ENCODE measurements at places on chromosomes 16 and 17. TPM values are rescaled to one million over a fixed set of nuclear protein-coding genes. Genes with fewer than 3 reads are reported as not detected.

NPEPPS gene
- 122 TPM for polyA plus RNA-seq

HAP1 gene
- 0.17 TPM for polyA plus RNA-seq

KRT25 gene
- polyA plus RNA-seq: not detected

PRAC1 gene
- not detected for polyA plus RNA-seq

ULK2 gene
- polyA plus RNA-seq: 24.5 TPM

ZNF423 gene
- polyA plus RNA-seq: 6.0 TPM

QRICH2 gene
- 1.9 TPM for polyA plus RNA-seq

CNTNAP4 gene
- 0.07 TPM for polyA plus RNA-seq

DRC7 gene
- polyA plus RNA-seq: 0.07 TPM

MYH13 gene
- polyA plus RNA-seq: not detected

- peaks cover 3% of the 10 kb centered on the region for H3K4me1 ChIP-seq
- no peak overlapping the region for H3K4me3 ChIP-seq
- H3K27me3 ChIP-seq: no peaks in the 10 kb centered on the region
- no peak overlapping the region for H3K27ac ChIP-seq
These were observed 95.2 kb downstream of the C16orf78 start for GRCh38 chr16:49468611-49469310.

- DNase-seq: no peak
- H3K27me3 ChIP-seq: no peaks in the 10 kb centered on the region
- no peak overlapping the region for H3K4me3 ChIP-seq
- H3K27ac ChIP-seq: no peak overlapping the region
These were observed 101.0 kb downstream of the SYCE1L start for GRCh38 chr16:77300256-77300655.

DNA sequence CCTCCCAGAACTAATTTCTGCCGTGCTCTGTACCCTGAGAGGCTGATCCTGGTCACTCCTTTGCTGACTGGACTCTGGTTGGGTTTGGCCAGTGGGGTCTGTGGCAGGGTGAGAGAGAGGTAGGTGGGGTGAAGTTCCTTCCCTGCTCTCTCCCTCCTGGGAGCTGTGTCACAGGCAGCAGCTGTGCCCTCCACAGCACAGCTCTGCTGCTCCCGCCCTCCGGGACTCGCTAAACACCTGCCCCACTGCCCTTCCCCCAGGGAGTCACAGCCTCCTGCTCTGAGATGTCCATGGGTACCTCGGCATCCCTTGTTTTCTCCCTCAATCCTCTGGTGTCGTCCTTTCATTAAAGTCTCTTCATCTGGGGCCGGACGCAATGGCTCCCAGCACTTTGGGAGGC, 66.4 kb downstream of the SRCIN1 start:
- no peaks in the 10 kb centered on the region for H3K27me3 ChIP-seq
- no peak overlapping the region for H3K27ac ChIP-seq
- H3K36me3 ChIP-seq: no peaks in the 10 kb centered on the region

DNA sequence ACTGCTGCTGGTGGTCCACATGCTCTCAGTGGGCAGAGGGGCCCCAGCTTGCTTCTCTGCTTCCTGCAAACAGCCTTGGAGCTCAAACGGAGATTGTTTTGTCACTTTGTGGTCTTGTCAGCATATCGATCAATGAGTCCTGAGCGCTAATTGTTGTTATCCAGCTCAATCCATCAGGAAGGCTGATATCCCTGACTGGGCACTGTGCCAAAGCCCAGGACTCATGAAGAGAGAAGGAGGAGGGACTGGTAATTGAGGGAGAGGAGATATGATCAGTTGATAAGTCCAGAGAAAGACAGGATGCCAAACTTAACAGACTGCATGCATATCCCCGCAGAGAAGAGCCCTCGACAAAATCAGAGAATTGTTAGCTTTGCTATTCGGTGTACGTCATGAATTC, 58.6 kb upstream of the DNAH9 start:
- no peak for DNase-seq
- H3K27me3 ChIP-seq: no peaks in the 10 kb centered on the region
- H3K4me3 ChIP-seq: no peak overlapping the region
- no peaks in the 10 kb centered on the region for H3K36me3 ChIP-seq

- H3K36me3 ChIP-seq: no peaks in the 10 kb centered on the region
- peaks cover 7% of the 10 kb centered on the region for H3K4me1 ChIP-seq
- no peaks in the 10 kb centered on the region for H3K27me3 ChIP-seq
- no peak overlapping the region for H3K4me3 ChIP-seq
- no peak overlapping the region for H3K27ac ChIP-seq
- no peak for DNase-seq
These were observed 14.4 kb downstream of the SNN start for GRCh38 chr16:11682655-11683096.

DNA sequence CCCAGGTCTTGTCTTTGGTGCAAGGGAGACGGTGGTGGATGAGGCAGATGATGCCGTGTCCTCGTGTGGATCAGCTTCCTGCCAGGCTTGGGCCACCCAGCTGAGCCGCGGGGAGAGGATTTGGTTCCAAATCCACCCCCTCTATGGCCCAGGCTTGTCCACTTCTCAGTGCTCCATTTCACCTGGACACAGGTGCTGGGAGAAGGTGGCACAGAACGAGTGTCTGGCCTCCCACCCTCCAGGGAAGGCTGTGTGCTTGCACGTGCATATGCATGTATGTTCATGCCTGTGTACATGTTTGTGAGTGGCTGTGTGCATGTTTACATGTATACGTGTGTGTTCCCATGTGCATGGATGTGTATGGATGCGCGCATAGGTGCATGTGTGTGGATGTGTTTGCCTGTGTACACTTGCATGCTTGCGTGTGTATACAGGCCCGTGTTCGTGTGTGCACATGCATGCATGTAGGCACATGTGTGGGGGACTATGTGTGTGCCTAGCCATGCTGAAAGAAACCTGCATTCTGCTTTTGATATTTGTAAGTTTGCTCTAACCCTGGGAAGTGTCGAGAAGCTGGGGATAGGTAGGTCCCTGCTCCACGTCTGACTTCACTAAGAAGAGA, 196.3 kb downstream of the IRF8 start:
- no peaks in the 10 kb centered on the region for H3K4me1 ChIP-seq
- DNase-seq: no peak
- H3K36me3 ChIP-seq: no peaks in the 10 kb centered on the region
- H3K27me3 ChIP-seq: no peaks in the 10 kb centered on the region
- no peak overlapping the region for H3K4me3 ChIP-seq

DNA sequence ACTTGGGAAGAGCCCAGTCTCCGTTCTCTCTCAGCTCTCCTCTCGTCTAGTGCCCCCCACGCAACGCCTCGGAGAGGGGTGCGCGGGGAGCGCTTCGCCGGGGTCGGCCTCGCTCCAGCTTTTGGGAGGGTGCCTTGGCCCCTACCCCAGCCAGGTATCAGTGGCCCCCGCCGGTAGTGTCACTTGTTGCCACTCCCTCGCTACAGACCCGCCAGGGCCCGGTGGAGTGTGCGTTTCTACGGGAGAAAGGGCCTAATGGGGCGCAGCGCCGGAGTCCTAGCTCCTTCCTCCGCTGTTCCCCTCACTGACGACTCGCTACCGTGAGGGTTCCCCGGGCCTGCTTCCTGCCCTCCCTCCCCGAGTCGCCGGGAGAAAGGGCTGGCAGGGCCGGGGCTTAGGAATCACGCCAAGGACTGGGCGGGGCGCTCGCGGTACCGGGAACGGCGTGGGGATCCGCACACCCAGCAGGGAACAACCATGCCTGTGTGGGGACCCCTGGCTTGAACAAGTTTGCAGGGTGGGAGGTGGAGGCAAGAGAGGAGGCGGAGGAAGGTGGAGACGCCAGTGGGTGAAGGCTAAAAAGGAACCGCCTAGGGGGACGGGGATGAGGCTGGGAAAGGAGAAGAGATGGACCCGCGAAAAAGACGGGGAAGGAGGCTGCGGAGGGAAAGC, 997 bp upstream of the CDH11 start:
- no peaks in the 10 kb centered on the region for H3K36me3 ChIP-seq
- H3K27ac ChIP-seq: peak overlapping the region; percentile 91
- DNase-seq: peak; percentile 91
- no peaks in the 10 kb centered on the region for H3K27me3 ChIP-seq
- no peaks in the 10 kb centered on the region for H3K4me1 ChIP-seq

GRCh38 chr16:51630076-51630475, 479.0 kb upstream of the SALL1 start:
- no peak overlapping the region for H3K4me3 ChIP-seq
- H3K27me3 ChIP-seq: no peaks in the 10 kb centered on the region
- DNase-seq: no peak
- no peak overlapping the region for H3K27ac ChIP-seq
- no peaks in the 10 kb centered on the region for H3K36me3 ChIP-seq
- no peaks in the 10 kb centered on the region for H3K4me1 ChIP-seq

- no peaks in the 10 kb centered on the region for H3K36me3 ChIP-seq
- H3K27ac ChIP-seq: no peak overlapping the region
- no peaks in the 10 kb centered on the region for H3K27me3 ChIP-seq
- peaks cover 6% of the 10 kb centered on the region for H3K4me1 ChIP-seq
- H3K4me3 ChIP-seq: no peak overlapping the region
These were observed 1.1 kb downstream of the SLFN13 start for GRCh38 chr17:35447499-35447898.

DNA sequence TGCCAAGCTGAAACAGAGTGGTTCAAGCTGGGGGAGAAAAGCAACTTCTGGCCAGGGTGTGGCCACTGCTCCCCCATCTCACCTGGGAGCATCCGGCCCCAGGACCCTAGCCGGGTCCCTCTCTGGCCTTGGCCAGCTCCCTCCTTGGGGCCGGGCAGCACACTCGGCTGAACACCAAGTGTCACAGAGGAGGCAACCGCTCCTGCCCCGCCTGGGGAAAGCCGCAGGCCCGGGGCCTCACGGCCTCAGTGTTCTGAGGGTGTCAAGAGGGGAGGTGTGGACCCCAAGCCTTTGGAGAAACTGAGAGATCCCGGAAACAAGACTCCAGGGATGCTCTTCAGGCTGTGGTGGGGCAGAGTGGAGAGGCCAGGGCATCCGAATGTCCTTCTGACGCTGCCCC, 88.4 kb downstream of the ENGASE start:
- no peaks in the 10 kb centered on the region for H3K27me3 ChIP-seq
- H3K4me3 ChIP-seq: no peak overlapping the region
- no peaks in the 10 kb centered on the region for H3K4me1 ChIP-seq
- DNase-seq: no peak
- H3K36me3 ChIP-seq: no peaks in the 10 kb centered on the region
- H3K27ac ChIP-seq: no peak overlapping the region

GRCh38 chr16:9521749-9522370, 430.4 kb downstream of the HAPSTR1 start:
- no peak for DNase-seq
- H3K4me1 ChIP-seq: no peaks in the 10 kb centered on the region
- H3K27me3 ChIP-seq: no peaks in the 10 kb centered on the region
- H3K27ac ChIP-seq: no peak overlapping the region

DNA sequence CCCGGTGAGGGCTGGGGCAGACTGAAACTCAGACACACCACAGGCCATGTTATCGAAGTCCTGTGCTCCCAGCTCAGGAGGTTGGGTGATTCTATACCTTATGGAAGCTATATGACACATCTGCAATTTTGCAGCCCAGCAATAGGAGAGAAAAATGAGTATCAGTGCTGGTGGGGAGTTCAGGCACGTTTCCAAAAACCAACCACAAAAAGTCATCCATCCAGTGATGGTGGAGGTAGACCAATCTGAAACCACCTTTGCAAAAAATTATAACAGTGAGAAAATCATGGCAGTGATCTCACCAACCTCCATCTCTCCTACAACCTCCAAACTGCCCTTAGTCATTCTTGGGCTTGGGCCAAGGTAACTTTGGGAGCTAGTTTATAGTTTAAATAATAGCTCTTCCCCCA, 327.9 kb downstream of the SLC39A11 start:
- H3K27me3 ChIP-seq: no peaks in the 10 kb centered on the region
- H3K4me1 ChIP-seq: no peaks in the 10 kb centered on the region
- no peak overlapping the region for H3K4me3 ChIP-seq
- DNase-seq: no peak

GRCh38 chr16:68506331-68507053, 32.6 kb upstream of the ZFP90 start:
- no peak overlapping the region for H3K4me3 ChIP-seq
- no peak for DNase-seq
- H3K4me1 ChIP-seq: peaks cover 3% of the 10 kb centered on the region
- H3K27ac ChIP-seq: no peak overlapping the region
- no peaks in the 10 kb centered on the region for H3K36me3 ChIP-seq

- peak overlapping the region; percentile 49 for H3K27ac ChIP-seq
- H3K36me3 ChIP-seq: no peaks in the 10 kb centered on the region
- DNase-seq: peak; percentile 48
- peak overlapping the region; percentile 31 for H3K4me3 ChIP-seq
- no peaks in the 10 kb centered on the region for H3K27me3 ChIP-seq
These were observed 25.0 kb downstream of the MRC2 start for GRCh38 chr17:62652251-62653001.

- DNase-seq: no peak
- H3K27ac ChIP-seq: no peak overlapping the region
- H3K4me1 ChIP-seq: peaks cover 5% of the 10 kb centered on the region
- H3K36me3 ChIP-seq: no peaks in the 10 kb centered on the region
- H3K4me3 ChIP-seq: no peak overlapping the region
- no peaks in the 10 kb centered on the region for H3K27me3 ChIP-seq
These were observed 2.7 kb upstream of the SUPT4H1 start for GRCh38 chr17:58354541-58355216.

- DNase-seq: peak; percentile 38
- no peaks in the 10 kb centered on the region for H3K4me1 ChIP-seq
- H3K27me3 ChIP-seq: no peaks in the 10 kb centered on the region
These were observed 24.1 kb upstream of the CDH5 start for GRCh38 chr16:66342294-66342900.
